Putamen (tissue), 1 donor: ENCODE measurements at places on chromosomes 11 and 22.
A peak's percentile ranks its signal among the peaks of the same experiment; 100 is the strongest.

DNA sequence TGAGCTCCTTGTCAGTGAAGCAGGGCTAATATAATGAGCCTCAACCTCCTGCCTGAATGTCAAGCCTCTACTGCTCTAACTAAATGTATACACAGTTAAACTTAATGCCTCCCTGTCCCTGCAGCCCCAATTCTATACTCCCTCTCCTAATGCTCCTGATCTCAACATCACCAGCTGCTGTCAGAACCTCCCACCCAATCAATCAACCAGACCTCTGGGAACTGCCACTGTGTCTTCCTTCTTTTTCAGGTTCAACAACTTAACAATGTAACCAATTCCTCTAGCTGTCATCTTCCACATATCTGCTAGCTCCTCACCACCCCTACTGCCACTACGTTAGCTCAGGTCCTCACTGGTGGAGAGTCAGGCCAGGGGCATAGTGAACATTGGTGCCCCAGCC is 339.8 kb upstream of the NARS2 start:
- DNase-seq: peak; percentile 36

DNA sequence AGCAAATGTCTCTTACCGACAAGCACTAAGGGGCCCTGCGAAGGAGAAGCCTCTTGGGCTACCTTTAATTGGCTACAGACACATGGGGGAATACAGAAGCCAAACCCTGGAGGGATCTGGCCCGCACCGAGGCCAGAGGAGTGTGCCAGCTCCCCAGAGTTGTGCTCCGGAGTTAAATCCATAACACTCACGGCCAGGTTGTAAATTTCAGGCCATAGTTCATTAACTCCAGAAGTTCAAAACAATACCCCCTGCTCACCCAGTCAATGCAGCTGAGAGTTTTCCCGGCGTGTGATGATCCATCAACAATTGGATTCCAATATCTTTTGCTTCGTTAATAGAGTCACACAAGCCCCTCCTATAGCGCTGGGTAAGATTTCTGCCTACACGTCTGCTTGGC is 371.5 kb downstream of the NXPE2 start:
- no peak for DNase-seq

DNA sequence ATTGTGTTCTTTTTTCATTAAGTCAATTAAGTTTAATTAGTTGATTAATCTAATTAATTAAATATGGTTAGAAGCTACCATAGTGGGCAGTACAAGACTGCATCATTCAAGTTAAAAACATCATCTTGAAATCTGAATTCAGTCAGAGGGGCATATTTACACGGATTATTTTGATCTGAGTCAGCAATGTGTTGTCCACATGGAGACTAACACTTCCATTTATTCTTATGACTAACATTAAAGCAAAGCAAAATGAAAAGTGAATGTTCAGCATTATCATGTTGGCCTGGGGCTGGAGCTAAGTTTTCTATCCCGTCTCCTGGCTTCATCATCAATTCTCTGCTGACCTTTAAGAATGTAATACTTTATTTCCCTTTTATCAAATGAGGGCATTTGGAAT is 17.3 kb downstream of the FLI1 start:
- DNase-seq: no peak

- DNase-seq: no peak
Measured at GRCh38 chr11:17343907-17344306, 7.7 kb upstream of the NCR3LG1 start.

GRCh38 chr22:47484960-47485569 is 722.6 kb downstream of the TBC1D22A start:
- no peak for DNase-seq

- no peak for DNase-seq
Measured at GRCh38 chr22:33526434-33527107, 393.7 kb downstream of the LARGE1 start.

- no peak for DNase-seq
Measured at GRCh38 chr22:38751422-38752346, 4.1 kb downstream of the SUN2 start.

DNA sequence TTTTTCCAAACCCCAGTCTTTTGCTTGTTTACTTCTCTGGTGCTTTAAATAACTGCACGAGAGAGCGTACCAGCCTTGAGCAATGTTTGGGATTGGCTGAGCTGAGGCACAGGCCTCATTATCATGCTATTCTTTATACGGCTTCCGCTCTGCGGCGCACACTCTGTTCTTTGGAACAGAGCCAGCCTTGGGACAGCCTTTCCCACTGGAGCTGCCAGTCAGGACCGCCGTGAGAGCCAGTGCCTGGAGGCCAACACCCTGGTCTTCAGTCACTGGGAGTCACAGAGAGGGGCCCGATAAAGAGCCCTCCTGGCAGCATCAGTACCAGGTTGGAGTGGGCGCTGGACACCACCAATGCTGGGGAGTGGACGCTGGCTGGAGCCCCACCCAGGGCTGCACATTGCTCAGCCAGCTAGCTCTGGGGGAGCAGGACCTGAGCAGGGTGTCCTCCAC is 125.6 kb downstream of the BCR start:
- peak; percentile 66 for DNase-seq

- DNase-seq: no peak
Measured at GRCh38 chr11:7573558-7574296, 59.9 kb downstream of the PPFIBP2 start.

- no peak for DNase-seq
Measured at GRCh38 chr11:12388173-12388572, 10.8 kb downstream of the PARVA start.

- no peak for DNase-seq
Measured at GRCh38 chr11:86706338-86707131, 34.1 kb upstream of the ME3 start.

GRCh38 chr11:131467645-131468394 is 97.4 kb downstream of the NTM start:
- no peak for DNase-seq

GRCh38 chr11:130209954-130210854 is 50.6 kb downstream of the ST14 start:
- no peak for DNase-seq

DNA sequence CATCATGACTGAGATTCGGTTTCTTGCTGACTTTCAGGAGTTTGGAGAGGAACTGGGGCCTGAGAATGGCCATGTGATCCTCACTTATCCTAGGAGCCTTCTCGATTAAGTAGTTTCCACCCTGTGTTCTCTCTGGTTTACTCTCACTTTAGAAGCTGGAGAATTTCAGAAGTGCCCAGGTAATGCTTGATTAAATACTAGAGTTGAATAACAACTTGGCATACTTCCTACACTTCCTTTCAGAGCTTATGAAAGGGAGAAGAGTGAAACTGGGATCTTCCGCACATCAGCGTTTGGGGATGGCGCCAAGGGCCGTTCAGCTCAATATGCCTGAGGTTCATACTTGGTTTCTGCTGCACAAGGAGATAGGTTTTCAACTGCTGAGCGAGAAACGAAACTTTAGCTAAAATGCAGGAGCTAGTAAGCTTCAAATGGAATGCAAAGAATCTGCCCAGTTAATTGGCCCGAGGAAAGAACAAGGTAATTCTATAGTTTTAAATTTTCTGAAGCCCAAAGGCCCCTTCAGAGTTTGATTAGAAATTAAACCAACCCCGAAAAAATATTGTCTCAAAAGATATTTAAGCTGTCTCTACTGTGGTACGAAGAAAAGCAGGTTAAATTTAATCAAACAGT is 823 bp upstream of the MUC15 start:
- no peak for DNase-seq

- DNase-seq: no peak
Measured at GRCh38 chr11:44261800-44262591, 47.9 kb downstream of the ALX4 start.

GRCh38 chr11:116840746-116841296 is 3.4 kb upstream of the APOA1 start:
- DNase-seq: no peak

DNA sequence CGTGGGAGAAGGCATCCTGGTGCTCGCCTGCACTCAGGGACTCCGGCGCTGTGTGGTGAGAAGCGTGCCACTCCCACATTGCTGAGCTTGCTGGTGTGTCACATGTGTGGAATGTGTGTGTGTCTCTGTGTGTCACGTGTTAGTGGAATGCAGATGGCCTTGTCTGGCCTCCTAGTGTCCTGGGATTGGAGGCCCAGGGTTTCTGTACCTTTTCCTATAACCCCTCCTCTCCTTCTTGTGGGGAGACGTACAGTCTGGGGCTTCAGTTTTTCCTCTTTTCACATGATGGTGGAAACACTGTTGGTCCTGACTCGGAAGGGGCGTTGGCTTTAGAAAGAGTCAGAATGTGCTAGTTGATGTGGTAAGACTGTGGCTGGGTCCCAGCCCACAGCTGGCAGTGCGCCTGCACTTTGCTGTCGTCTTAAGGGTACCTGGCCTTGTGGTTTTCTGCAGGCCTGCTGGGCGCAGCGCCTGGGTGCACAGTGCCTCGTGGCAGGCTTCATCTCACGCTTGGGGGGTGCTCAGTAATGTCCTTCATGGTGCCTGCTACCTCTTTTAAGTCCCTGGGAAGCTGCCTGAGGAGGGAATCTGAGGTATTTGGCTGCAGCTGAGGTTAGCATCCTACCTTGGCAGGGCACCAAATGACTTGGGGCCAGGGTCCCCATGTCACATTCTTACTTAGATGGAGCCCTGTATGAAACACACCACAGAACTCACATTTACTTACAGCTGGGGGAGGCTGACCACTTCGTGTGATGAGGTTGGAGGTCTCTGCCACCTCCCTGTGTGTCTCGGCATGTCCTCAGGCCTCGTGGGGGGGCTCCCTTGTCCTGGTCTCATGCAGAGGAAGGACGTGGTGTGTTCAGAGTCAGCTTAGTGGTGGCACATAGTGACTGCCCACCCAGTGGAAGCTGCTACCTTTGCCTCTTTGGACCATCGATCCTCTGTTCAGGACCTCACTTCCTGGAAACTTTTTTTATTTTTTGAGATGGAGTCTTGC is 61.9 kb downstream of the MED15 start:
- DNase-seq: no peak

- DNase-seq: no peak
Measured at GRCh38 chr11:45089676-45090499, 56.6 kb upstream of the PRDM11 start.

GRCh38 chr11:105582497-105582896 is 27.4 kb upstream of the GRIA4 start:
- no peak for DNase-seq

DNA sequence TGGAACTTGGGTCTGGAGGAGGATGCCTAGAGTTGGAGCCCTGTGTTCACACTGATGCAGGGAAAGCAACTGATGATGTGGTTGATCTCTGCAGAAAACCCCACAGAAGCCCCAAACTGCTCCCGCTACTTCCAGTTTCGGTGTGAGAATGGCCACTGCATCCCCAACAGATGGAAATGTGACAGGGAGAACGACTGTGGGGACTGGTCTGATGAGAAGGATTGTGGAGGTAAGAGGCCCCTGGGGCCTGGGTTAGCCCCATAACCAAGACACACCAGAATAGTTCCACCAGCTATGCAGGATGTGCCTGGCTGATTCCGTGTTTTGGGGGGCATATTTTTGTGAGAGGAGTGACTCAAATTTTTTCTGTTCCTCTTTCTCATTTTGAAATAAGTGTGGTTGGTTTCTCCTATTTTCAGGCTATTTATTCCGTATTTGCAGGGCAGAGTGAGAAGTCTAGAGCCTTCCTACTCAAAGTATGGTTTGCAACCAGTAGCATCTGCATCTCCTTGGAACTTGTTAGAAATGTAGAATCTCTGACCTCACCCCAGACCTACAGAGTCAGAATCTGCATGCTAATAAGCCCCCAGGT is 137.3 kb upstream of the SORL1-AS1 start:
- DNase-seq: peak; percentile 47

DNA sequence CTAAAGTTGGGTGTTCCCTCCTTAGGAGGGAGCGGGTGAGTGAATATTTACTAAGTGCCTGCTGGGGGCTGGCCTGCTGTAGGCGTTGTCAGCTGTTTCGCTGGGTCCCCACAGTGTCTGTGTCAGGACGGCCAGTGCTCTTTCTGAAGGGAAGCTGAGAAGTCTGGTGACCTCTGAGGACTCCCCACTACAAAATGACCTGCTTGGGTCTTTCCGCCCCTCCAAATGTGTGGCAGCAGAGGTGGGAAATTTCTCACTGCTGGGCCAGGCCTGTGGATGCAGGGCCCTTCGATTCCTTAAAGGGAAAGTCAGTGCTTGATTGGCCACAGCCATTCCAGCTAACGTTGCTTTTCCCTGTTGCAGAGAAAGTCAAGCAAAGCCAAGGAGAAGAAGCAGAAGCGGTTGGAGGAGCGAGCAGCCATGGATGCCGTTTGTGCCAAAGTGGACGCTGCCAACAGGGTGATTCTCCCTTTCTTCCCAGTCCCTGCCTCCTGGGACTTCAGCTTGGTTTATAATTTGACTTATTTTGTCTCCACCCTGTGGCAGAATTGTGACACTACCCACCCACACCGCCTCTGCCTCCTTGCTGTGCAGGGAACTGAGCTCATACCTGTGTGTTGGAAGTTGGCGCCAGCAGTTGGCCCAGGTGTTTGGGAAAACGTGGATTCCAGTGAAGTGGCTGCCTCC is 6.8 kb downstream of the NAA40 start:
- peak; percentile 80 for DNase-seq

DNA sequence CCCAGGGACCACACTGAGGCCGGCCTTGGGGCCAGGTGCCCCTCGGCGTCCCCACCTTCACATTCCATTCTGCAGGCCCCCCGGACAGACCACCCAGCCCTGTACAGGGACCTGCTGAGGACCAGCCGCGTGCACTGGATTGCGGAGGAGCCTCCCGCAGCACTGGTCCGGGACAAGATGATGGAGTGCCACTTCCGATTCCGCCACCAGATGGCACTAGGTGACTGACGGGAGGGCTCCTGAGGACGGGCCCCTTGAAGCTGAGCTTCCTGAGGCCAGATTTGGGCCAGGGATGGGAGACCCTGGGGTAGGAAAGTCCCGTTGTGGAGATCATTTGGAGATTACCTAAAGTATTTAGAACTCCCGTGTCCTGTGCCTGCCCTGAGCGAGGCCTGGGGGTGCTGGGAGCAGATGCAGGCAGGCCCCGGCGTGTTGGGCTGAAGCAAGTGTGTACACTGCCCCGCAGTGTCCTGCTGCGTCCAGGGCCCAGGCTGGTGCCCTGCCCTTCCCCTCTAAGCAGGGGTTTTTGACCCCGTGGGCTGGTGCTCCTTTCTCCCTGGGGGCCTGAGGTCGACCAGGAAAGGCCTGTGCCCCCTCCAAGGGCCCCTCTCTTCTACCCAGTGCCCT is 20.0 kb downstream of the TRMU start:
- DNase-seq: peak; percentile 28

- DNase-seq: no peak
Measured at GRCh38 chr11:130078080-130078479, 8.4 kb downstream of the APLP2 start.

DNA sequence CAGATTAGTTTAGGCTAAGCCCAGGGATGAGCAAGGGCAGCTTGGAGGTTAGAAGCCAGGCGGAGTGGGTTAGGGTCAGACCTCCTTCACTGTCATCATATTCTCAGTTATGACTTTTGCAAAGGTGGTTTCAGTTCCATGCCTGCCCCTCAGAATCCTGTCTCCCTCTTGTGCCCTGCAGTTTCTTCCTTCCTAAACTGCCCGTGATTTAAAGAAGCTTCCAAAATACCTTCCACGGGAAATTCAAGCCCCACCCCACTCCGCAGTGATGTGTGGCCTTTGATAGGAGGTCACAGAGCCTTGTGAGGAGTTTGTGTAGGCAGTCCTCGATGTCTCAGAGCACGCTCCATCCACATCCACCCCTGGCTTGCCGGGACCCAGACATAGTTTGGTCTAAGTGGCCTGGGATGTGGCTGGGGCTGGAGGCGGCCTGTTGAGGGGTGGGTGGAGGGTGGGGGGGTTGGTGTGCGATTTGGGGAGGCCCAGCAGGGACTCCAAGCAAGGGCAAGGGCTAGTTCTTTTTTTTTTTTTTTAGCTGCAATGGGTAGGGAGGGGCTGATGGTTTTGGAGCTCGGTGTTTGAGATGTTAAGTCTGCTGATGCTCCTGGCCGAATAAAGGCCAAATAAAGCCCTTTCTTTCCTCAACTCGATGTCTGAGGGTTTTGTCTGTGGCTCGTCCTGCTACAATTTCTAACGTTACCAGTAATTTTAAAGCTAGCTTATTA is 1.6 kb upstream of the IFITM1 start:
- DNase-seq: no peak
